HFFc6 (cell line): ENCODE measurements at places on chromosomes 16 and 17.

GRCh38 chr17:55299162-55299838 is 34.5 kb downstream of the HLF start:
- no peak for DNase-seq

GRCh38 chr16:67397036-67397801 is 3.9 kb upstream of the TPPP3 start:
- DNase-seq: no peak

DNA sequence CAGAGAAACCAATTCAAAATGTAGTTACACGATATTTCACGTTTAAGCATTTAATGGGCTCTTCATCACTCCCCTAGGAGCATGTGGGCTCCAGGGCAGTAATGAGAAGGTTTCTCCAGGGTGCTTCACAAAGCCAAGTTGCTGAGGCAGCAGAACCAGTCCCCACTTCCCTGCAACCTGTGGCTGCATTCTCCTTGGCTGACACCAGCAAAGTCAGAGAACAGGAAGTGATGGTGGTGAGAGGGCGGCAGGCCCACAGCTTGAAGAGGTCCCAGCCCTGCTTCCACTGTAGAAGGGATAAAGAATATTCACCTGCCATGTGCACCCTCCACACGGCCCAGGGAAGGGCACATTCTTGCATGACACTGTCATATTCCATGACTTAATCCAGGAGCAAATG is 133.2 kb downstream of the CBLN1 start:
- DNase-seq: no peak

DNA sequence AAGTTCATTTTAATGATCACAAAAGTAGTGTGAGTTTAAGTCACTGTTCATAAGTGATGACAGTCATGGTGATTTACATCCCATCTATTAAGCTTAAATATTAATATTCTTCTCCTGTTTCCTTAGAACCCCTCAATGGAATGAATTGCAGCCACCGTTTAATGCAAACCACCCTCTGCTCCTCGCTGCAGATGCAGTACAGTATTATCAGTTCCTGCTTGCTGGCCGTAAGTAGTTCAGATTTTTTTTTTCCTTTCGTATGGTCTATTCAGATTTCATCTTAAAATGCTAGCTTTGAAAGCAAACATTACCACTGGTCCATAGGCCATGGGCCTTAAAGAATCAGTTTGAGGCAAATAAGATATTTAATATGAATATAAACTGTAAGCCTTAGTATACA is 359.0 kb upstream of the TBX2 start:
- DNase-seq: no peak

DNA sequence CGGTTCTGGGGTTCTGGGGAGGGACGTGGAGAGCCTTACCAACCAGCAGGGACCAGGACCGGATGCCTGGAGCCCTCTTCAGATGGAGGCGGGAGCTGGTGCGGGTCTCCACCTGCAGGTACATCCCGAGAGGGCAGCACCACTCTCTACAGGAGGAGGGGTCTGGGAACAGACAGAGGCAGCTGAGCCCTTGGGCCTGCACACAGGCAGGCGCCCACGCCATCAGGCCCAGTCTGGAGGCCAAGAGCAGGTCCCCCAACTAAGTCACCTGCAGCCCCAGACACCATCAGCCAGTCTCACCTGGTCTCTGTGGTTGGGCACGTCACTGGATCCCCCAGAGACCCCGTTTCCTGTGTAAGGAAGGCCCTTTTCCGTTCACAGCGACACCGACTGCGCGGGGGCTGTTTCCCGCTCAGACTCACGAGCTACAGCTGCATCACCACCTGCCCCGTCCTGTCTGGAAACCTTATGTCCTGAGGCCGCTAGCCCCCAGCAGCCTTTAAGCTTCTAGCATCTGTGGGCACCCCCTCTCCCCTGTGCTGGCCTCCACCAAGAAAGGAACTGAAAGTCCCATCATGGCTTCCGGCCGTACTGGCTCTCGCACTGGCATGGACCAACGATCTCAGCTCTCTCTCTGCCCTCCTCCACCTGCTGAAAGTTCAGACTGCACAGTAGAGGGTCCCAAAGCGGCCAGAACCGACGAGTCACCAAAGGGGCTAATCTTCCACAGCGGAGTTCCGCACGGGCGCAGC is 1.2 kb downstream of the CYBC1 start:
- no peak for DNase-seq

- DNase-seq: peak; percentile 63
Observed at GRCh38 chr17:3647769-3648555, 11.4 kb downstream of the CTNS start.

DNA sequence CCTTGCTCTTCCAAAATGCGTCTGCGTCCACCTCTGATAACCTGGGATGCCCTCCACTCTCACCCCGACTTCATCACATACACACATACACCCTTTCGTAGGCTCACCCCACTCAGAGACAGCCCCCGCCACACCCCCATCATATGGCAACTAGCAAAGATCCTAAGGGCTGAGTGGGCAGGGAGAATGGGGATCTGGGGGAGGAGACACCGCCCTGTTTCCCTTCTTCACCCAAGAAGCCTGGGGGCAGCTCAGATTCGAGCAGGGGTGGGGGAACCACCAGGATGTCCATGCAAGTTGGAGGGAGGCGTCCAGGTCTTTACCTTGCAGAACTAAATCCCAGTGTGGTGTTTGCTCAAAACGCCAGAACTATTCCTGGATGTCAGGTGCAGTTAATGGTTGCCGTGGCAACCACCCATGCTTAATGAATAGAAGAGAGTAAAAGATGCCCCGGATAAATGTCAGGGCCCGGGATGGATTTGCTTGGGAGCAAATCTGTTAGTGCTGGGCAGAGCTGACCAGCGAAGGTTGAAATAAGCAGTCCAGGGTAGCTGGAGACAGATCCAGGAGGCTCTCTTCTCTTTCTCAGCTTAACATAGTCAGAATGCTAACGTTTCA is 72.8 kb downstream of the CACNG3 start:
- DNase-seq: no peak

DNA sequence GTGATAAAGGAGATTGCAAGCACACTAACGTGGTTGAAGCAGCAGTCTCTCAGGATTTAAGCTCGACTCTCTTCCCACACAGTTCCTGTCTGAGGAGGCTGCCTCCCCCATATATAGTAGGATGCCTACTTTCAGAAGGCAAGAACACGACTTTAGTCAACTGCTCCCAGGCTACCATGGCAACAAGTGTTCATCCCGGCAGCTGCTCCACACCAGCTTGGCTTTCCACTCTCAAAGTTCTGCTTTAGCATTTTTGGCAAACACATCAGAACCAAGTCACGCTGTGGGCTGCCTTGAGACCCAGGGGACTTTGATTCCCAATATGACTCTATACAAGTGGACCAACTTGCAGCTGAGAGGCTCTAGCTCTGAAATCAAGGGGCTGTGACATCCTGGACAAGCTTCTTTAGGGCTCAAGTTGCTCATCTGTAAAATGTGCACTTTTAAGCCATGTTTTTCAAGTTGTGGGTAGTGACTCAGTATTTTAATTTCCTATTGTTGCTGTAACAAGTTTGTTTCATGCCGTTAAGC is 16.5 kb downstream of the ZP2 start:
- peak; percentile 44 for DNase-seq

- peak; percentile 60 for DNase-seq
Observed at GRCh38 chr17:64245218-64246145, 17.6 kb downstream of the TEX2 start.

GRCh38 chr17:8823279-8823678 is 24.1 kb upstream of the MFSD6L start:
- DNase-seq: no peak

DNA sequence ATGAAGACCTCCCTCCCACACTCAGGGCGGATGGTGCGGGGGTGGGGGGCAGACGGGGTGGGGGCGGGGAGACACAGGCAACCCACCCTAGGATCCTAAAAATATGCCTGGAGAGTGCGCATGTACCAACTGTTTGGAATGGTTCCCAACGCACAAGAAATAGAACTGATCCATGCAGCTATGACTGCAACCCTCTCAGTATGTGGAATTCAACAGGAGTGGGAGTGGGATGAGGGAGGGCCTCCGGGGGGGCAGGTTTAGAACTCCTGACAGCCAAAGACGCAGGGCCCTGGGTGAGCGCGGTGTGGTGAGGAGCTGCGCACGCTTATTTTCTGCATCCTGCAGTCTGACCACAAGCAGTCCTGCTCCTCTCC is 1.1 kb upstream of the P2RX5 start:
- no peak for DNase-seq

DNA sequence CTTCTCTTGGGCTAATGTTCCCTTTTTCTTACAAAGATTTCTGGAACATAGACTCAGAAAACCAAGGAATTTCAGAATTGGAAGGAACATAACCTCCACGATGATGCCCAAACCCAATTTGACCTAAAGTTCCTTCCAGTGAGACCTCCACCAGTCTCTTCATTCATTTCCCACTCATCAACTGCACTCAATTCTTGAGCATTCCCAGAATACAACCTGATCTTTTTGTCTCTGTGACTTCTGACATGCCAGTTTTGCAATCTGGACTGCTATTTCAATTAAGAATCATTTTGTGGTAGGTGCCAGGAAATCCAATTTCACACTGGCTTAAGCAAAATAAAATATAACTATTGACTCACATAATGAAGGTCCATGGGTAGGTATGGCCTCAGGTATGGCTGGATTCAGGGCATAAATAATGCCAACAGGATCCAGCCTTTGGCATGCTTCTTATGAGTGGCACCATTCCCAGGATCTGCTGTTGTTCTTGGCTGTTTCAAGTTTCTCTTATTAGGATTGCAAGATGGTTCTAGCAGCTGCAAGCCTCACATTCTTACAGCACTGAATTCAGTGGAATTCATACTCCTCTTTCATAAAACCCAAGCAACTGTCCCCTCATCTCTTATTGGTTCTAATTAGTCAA is 184.3 kb downstream of the HS3ST4 start:
- no peak for DNase-seq

DNA sequence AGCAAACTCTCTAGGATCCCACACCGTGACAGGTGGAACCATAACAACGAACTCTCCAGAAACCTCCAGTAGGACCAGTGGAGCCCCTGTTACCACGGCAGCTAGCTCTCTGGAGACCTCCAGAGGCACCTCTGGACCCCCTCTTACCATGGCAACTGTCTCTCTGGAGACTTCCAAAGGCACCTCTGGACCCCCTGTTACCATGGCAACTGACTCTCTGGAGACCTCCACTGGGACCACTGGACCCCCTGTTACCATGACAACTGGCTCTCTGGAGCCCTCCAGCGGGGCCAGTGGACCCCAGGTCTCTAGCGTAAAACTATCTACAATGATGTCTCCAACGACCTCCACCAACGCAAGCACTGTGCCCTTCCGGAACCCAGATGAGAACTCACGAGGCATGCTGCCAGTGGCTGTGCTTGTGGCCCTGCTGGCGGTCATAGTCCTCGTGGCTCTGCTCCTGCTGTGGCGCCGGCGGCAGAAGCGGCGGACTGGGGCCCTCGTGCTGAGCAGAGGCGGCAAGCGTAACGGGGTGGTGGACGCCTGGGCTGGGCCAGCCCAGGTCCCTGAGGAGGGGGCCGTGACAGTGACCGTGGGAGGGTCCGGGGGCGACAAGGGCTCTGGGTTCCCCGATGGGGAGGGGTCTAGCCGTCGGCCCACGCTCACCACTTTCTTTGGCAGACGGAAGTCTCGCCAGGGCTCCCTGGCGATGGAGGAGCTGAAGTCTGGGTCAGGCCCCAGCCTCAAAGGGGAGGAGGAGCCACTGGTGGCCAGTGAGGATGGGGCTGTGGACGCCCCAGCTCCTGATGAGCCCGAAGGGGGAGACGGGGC is 1.3 kb downstream of the SPN start:
- DNase-seq: no peak

- no peak for DNase-seq
Observed at GRCh38 chr16:47617732-47618131, 156.6 kb downstream of the PHKB start.

- no peak for DNase-seq
Observed at GRCh38 chr17:50603340-50603739, 31.3 kb upstream of the ABCC3 start.

GRCh38 chr17:40191237-40192208 is 14.3 kb downstream of the RAPGEFL1 start:
- DNase-seq: peak; percentile 71

DNA sequence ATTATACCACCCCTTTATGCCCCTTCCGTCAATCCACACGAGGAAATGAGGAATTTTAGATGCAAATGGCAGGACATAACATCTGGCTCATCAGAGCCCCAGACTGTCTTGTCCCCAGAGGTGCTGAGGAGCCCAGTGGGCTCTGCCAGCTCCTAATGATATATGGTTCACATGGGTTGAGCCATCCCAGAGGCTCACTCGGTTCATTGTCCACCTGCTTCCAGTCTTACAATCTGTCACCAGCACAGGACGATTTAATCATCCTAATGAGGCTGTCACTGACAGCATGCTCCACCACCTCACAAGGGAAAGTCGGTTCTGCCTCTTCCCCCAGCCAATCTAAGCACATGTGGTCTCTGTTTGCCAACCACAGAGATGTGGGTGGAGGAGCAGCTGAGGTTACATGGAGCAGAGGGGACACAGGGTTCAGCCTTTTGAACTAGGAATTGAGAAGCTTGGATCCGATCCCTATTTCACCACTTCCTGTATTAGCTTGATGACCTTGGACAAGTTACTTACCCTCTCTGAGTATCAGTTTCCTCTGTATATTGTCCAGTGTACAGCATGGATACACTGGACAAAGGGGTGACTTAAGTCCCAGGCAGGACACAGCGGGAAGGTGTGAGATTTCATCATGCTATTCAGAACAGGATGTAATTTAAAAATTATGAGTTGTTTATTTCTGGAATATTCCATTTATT is 27.0 kb upstream of the DHX8 start:
- DNase-seq: no peak

GRCh38 chr16:89102481-89103073 is 8.9 kb downstream of the ACSF3 start:
- DNase-seq: no peak

DNA sequence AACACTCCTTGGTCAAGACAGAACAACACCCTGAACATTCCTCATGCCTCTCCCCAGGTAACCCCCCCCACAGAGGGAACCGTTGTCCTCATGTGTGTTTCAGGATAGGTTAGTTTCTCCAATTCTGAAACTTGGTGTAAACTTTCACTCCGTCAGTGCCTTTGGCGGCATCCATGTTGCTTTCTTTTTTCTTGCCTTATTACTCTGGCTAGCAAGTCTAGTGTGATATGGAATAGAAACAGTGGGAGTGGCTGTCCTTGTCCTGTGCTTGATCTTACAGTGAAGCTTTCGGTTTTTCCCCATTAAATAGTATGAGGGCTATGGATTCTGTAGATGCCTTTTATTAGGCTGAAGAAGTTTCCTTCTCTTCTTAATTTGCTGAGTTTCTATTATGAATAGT is 35.7 kb upstream of the GNG13 start:
- DNase-seq: no peak
